ENCODE measurements at places on chromosomes 3 and 15.

DNA sequence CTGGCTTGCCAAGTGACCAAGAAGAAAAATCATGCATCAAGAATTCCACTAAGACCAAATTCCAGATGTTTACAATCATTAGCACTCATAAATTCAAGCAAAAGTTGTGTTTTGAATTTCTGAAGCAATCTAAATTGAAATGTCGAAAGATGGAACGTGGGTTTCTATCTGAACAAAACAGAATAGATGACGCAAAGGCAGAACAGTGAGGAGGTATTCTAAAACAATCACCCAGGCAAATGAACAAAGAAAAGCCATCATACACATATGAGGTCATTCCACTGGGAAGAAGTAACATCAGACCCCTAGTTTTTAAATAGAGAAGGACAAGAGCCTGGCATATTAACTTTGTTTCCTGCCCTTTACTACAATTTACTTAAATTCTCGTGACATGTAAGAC lies 58.0 kb downstream of the MCF2L2 start:
- DNase-seq, result no peak

- no peak for DNase-seq
Observed at GRCh38 chr3:124352149-124352539, 360.2 kb upstream of the ROPN1 start.

DNA sequence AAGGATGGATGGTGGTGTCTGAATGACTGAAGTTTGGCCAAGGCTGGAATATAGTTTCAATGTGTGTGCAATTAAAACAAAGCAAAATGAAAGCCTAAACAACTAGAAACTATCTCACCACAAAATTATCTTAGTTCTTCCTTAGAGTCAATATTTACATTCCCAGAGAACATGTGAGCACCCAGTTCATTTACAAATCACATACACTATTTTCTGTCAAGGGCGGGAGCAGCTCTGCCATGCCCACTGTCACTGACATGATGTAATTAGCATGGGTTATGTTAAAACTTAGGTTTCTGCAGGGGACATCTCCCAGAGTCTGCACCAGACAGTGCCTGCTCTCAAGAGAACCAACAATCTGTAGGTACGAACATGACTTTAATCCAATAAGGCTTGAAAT lies 65.0 kb downstream of the PDZRN3 start:
- DNase-seq, result no peak

GRCh38 chr3:99500485-99500884 lies 137.9 kb upstream of the COL8A1 start:
- DNase-seq, result no peak

DNA sequence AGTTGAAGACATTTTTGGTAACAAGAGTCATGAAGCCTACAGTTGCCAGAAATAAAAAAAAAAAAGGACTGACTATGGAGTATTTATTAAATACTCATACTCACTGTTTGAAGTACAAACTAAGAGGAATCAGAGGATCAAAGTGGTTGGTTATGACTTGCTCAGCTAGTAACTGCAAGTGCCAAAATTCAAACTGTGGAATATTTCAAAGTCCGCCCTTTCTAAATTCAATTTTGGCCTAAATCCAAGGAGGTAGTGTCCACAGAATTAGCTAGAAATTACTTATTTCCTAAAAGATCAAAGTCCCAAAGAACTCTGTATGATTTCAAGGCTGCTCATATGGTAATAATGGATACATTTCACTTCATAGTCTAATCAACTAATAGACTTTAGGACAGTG lies 274.5 kb downstream of the ZBTB20 start:
- no peak for DNase-seq

GRCh38 chr3:134486577-134487041 lies 752 bp downstream of the CEP63 start:
- no peak for DNase-seq

DNA sequence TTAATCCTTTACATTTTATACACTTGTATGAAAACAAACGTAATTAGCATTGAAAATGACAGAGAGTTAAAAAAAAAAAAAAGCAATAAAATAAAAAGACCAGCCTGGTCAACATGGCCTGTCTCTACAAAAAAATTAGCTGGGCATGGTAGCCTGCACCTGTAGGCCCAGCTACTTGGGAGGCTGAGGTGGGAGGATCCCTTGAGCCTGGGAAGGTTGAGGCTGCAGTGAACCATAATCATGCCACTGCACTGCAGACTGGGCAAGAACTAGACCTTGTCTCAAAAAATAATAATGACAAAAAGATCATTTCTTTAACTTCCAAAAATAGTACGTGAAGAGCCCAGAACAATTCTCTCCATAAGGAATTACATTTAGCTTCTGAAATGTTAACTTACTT lies 1.9 kb downstream of the SSR3 start:
- DNase-seq, result no peak

GRCh38 chr15:48628832-48629231 lies 16.7 kb downstream of the FBN1 start:
- DNase-seq, result no peak

DNA sequence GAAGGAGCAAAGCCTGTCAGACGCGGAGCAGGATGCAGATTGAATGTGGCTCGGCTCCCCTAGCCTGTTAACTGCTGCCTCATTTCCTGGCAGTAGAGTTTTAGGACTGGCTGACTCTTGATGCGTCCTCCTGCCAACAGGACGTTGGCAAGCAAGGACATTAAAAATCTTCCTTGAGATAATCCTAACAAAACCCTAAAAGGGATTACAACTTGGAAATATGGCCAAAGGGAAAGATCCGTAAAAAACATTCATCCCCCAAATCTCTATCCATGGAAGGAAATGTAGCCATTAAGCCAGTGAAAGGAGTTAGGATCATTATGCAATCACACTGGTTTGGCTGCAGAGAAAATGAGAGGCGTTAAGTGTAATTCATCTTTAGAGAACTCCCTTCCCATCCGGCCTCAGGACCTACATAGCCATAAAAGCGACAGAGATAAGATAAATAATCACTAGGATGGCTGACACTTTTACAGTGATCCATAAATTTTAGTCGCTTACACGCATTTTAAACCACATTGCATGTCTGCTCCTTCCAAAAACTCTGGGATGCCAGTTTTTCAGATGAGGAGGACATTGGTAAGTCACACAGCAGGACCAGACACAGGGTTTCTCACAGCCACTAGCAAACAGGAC lies 44.5 kb upstream of the C3orf80 start:
- DNase-seq, result no peak

DNA sequence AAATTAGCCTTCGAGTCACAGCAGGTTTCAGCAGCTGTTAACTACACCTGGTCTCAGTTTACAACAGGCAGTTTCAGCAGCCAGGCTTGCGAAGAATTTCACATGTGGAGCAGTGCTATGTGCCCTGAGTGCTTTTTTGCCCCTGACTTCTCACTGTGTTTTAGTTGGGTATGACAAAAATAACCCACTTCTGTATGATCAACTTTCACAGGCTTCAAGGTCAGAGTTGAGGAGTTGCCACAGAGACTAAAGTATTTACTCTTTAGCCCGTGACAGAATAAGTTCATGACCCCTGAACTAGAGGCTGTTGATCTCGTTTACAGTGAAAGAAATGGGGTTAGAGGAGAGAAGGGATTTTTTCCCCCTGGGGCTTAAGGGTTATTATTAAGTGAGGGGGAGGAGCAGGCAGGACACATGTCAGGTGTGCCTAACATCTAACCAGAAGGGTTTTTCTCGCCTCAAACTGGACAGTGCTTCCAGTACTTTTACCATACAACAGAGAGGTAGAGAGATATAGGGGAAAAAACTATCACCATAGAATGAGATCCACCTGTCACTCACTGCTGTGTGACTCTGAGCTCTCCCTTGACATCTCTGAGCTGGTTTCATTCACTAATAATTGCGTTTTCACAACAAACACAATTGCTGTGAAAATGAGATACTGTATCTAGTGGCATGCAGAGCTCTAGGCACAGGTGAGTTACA lies 14.0 kb upstream of the TOPBP1 start:
- no peak for DNase-seq

- no peak for DNase-seq
Observed at GRCh38 chr3:12280357-12280806, 8.5 kb upstream of the PPARG start.

DNA sequence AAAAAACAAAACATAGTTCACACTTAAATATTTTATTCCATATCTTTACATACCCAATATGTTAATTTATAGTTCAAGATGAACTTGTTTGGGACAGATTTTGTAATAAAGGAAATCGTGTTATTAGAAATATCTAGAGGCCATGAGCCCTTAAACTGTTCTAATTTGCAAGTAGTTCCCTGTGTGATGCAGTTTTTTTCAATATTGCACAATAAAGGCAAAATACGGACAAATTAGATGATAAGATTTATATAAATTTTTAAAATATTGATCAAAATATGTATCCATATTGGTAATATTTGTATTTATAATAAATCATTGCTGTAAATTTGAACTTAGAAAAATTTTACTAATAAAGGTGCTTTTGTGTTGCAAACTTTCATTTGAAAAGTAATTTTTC lies 23.8 kb downstream of the CTNNB1 start:
- DNase-seq, result no peak

GRCh38 chr3:72338942-72339669 lies 509.1 kb downstream of the SHQ1 start:
- DNase-seq, result no peak

DNA sequence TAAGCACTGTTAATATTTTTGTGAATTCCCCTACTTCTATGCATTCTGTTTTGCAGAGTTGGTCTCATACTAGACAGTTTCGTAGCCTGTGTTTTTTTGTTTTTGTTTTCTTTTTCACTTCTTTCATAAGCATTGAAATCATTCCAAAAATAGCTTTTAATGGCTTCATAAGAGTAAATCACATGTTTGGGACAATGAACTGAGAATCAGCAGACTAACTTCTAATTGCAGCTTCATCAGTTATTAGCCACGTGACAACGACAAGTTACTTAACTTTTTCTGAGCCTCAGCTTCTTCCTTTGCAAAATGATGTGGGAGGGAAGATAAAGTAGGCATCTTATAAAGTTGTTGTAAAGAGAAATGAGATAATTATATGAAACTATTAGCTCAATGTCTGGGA lies 124.8 kb downstream of the LIPC start:
- DNase-seq, result no peak

DNA sequence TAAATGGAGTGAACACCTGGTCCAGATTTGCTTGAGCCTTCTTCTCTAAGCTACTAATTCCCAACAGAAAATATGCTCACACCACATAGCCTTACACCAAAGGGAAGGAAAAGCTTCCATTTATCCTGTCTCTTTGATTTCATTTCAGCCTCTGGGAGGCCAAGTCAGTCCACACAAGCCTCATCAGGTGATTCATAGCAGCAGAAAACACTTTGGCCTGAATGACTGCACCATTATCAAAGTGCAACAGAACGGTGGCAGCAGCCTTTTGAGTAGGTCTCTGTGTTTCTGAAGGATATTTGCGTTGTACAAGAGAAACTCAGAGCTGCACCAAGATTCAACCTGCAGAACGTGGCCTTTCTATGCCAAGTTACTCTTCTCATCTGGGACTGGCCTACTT lies 46.6 kb upstream of the SNRK start:
- no peak for DNase-seq

DNA sequence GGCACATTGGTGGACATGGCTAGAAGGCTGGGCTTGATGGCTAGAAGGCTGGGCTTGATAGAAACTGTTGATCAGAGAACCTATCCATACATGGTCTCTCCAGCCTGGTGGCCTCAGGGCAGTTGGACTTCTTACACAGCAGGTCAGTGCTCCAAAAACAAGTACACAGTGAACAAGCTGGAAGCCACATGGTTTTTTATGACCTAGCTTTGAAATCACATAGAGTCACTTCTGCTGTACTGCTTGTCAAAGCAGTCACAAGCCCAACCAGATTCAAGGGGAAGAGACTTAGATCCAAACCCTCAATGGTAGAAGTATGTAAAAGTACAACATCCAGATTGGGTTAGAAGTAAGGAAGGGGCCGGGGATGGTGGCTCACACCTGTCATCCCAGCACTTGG lies 89.4 kb upstream of the HES1 start:
- DNase-seq, result no peak

DNA sequence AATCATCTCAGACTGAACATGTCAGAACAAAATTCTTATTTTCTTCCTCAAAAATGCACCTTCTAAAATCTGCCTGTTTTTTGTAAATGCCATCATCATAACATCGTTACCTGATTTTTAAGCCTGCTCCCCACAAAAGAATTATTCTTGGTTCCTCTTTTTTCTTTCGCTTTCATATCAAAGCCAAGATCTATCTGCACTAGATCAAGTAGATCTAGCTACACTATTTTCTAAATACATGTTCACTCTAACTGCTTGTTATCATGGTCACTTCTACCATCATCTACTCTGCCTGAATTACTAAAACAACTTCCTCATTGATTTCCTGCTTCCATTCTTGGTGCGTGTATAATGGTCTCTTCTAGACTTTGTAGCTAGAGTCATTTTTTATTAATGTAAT lies 217.7 kb downstream of the ARPP21 start:
- DNase-seq, result no peak

GRCh38 chr3:53180305-53181023 lies 19.5 kb downstream of the PRKCD start:
- no peak for DNase-seq

- no peak for DNase-seq
Observed at GRCh38 chr3:43490640-43491185, 131.1 kb downstream of the ANO10 start.

DNA sequence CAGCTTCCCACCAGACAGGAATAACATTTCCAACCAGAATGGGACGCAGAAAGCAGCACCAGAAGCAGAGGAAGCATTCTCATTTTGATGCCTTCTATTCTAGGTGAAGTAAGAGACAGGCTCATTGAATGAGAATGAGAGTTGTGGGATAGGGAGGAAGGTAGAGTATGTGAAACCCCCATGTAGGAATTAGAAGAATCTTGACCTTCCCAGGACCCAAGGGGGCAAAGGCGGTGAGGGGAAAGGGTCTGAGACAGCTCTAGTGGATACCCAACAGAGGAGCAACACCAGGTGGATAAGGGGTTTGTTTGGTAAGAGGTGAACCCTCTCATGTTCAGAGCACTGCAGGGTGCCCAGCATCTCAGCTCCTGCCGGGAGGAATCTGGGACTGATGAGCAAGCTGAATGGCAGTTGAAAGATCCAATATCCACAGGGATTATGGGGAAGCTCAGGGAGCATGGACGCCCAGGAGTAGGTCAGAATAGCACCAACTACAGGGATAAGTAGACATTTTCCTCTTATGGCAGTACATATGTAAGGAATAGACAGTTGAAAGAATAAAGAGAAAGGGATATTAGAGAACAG lies 77.0 kb downstream of the PLCL2 start:
- no peak for DNase-seq

GRCh38 chr3:124461838-124462632 lies 268.2 kb upstream of the UMPS start:
- no peak for DNase-seq

GRCh38 chr3:139310474-139310933 lies 33.3 kb upstream of the MRPS22 start:
- no peak for DNase-seq

DNA sequence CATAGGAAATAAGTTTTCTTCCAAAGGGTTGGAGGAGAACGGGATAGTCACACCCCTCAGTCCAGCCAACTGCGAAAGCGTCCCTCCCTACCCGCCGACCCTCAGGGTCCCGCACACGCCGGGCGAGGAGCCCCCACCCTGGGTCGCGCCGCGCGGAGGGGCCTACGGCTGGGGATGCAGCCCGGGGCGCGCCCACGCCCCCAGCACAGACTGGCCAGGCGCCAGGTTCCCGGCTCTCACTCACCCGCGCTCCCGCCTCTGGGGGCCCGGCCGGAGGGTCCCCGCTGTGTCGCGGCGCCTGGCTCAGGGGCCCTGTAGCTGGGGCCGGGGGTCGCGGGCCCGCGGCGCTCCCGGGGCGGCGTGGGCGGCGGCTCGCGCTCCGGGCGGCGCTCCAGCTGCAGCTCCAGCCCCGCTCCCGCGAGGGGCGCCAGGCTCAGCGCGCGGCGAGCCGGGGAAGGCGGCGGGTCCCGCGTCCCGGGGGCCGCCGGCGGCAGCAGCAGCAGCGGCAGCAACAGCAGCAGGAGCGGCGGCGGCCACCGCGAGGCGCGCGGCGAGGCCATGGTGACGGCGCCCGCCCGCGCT lies 375 bp downstream of the HEG1 start:
- DNase-seq, result peak; percentile 31
